ENCODE measurements at places on chromosomes 2 and 18.

- no peak for DNase-seq
These were observed 82.0 kb upstream of the MSH2 start for GRCh38 chr2:47321006-47321405.

- no peak for DNase-seq
These were observed 17.1 kb downstream of the ODC1 start for GRCh38 chr2:10430886-10431622.

GRCh38 chr2:204775766-204776165 is 230.5 kb downstream of the PARD3B start:
- no peak for DNase-seq

DNA sequence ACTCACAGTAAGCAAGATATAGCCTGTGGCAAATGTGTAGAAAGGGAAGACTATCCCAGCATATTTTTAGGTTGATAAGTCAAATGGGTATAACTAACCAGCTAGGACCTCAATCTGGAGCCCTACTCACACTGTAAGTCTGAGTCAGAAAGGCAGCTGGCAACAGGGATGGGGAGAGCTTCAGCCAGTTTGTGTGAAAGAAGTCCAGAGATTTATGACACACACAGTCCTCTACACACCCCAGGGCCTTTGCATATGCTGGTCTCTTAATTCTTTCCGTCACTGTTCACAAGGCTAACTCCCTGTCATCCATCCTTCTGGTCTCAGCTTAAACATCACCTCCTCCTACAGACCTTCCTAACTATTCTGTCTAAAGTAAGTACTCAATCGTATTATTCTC is 5.9 kb upstream of the TCF4 start:
- DNase-seq = no peak

- no peak for DNase-seq
These were observed 226.3 kb downstream of the KIAA1328 start for GRCh38 chr18:37055137-37055802.

DNA sequence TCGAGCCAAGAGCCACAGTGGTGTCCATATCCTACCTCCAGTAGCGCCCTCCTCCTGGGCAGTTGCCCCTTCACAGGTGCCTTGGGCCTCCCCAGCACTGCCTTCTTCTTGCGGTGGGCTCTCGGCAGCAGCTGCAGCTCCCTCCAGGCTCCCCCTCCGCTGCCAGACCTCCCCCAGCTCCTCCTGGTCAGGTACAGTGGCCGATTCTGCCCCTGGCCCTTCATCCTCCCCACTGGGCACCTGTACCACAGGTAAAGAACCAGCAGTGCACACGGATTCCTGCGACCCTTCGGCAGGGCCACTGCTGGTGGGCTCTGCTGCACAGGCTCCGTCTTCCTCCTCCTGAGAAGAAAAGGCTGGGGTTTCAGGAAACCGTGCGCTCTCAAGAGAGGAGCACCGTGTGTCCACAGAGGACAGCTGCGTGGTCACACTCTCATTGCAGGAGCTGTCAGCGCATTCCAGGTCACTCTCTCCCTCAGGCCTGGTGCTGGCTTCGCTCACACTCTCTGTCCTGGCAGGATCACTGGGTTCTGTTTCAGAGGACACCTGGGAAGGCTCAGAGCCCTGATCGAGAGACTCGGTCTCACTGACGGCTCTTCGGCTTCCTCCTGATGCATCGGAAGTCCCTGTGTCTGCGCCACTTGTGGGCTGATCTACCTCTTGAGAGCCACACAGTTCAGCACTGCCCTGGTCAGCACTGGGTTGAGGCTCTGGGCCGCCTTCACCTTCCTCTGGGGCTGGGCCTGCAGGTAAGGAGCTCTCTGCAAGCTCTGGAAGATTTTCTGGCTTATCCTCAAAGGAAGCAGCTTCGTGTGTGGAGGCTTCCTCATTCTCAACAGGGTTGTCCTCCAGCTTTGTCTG is 147.4 kb upstream of the STK17B start:
- no peak for DNase-seq

DNA sequence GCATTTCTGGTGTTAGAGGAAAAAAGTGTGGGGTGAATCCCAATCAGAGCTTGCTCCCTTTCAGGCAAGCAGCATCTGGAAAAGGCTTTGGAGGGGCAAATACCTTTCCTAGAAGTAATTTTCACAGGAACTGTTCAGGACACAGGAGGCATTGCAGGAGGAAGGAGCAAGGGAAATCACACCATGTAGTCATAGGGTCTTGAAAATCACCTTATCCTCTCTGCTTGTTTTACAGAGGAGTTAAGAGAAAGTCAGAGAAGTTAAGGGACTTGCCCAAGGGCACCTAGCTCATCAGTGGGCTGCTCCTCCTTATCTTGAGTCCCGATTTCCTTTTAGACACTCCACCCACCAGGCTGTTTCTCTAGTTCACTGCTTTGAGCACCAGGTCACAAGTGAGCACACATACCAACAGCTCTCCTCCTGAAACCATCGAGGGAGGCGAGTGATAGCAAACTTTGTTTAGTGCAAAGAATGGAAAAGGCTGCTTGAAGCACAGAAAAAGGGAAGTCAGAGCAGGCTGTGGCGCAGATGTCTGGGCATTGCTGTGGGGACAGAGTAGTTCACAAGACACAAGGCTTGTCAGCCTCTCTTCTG is 89.2 kb upstream of the CXCR4 start:
- no peak for DNase-seq

- DNase-seq = no peak
These were observed 52.8 kb upstream of the RAB12 start for GRCh38 chr18:8556424-8556823.

DNA sequence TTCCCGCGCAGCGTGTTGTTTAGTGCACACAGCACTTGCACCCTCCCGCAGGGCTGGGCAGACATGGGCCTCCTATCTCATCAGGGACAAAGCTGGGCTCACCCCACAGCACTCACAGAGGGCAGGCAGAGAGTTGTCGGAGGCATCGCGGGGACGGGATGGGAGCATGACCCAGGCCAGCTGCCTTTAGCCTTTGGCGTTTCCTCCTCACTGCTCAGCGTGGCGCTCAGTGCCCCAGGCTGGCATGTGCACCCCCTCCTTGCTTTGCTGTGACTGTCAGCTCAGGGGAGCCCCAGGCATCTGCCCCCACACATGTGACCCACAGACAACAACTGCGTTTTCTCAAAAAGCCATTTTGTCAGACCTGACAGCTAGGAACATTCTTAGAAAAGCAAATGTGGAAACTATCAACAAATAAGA is 101.1 kb downstream of the RNF144A start:
- no peak for DNase-seq

- no peak for DNase-seq
These were observed 125.8 kb downstream of the OSBPL6 start for GRCh38 chr2:178320011-178320585.

GRCh38 chr2:143965493-143966164 is 554.3 kb downstream of the ZEB2 start:
- DNase-seq = no peak

GRCh38 chr18:3248062-3248657 is 559 bp downstream of the MYL12A start:
- no peak for DNase-seq

DNA sequence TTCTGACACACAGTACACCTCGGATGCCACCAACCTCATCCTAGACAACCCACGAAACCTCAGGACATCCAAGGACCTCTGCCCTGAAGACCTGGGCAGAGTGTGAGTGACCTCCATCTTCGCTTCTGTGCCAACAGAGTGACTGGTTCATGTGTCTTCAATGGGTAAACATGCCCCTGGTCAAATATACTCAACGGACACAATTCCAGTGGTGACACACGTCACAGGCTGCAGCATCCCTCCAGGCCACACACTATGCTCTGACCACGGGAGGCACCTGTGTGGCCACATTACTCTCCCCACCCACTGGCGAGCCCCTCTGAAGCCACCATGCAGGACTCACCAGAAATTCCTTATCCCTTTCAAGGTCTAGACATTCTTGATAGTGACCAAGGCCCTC is 85.2 kb downstream of the GALR1 start:
- no peak for DNase-seq

DNA sequence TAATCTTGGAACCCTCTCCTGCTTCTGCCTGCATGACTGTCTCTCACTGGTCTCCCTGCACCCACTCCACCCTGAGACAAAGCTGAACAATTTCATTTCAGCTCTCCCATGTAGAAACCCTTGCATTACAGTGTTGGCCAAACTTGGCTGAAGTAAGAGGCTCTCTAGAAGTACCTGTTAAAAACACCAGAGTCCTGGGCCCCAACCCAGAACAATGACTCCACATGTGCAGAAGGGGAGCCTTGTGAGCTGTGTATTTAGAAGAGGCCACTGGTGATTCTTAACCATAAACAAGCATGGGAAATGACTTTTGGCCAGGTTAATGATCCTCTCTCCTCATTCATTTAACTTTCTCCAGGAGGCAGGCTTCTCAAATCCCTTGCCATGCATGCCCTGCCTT is 254.8 kb downstream of the SETBP1 start:
- no peak for DNase-seq

DNA sequence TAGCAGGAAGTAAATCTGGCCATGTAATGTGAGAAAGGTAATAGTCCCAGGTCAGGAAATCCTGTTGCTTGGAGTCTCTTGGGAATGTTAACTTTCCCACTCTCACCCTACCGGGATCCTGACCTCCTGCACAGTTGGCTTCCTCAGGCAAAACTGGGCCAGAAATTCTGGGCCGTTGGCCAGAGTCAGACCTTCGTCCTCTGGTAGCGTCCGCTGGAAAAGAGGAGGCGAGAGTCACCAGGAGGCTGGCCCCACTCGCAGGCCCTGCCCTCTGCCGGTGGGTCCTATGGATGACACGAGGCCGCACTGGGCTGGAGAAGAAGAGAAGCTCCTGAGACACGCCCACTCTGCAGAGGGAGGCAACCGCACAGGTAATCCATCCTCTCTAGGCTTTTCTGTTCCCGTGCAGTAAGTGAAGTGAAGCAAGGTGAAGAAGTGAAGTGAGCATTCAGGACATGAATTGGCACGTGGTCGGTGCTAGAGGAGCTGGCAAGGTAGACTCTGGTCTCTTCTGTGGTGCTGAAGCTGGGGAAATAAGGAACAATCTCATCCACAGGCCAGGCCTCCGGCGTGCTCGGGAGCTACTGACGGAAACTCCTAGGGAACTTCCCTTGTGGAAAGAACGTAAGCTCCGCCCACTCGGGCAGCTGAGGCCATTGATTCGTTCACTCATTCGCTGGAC is 182.7 kb upstream of the GLI2 start:
- no peak for DNase-seq

DNA sequence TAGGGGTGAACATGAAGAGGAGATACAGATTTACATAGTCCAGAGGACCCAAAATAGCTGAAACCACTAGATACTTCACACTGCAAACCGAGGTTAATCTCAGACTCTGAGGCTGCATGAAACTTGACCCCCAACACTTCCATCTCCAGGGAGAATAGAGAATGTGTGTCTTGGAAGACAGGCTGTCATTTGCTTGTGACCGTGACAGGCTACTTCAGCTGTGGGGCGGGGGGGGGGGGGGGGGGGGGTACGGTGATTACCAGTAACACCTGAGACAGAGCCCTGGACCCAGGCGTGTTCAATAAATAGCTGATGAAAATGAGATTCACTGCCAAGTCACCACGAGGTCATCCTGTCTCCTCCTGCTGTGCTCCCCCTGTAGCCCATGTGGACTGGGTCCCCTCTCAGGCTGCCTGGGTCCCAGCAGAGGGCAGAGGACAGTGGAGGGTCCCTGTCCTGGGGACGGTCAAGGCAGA is 5.7 kb upstream of the KLHL29 start:
- no peak for DNase-seq

GRCh38 chr18:76274468-76275289 is 220.4 kb downstream of the ZNF516 start:
- no peak for DNase-seq

DNA sequence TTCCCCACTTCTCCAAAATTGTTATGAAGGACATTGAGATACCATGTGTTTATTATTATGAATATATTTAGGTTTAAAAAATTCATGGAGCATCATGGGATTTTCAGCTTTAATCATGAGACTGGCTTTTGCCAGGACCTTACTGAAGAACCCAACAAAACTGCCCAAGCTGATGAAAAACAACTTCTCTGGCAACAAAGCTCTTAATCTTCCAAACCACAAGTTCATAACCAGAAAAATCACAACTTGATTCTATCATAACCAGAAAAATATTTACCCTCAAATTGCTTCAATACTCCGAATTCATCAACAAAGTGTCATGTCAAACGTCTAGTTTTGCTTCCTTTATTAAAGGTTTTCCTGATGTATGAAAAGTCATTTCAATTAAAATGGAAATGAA is 971.8 kb upstream of the ACVR2A start:
- DNase-seq = no peak

GRCh38 chr2:112757265-112757664 is 7.1 kb downstream of the CKAP2L start:
- no peak for DNase-seq

- DNase-seq = no peak
These were observed 56.1 kb downstream of the CNTNAP5 start for GRCh38 chr2:124081154-124081716.

DNA sequence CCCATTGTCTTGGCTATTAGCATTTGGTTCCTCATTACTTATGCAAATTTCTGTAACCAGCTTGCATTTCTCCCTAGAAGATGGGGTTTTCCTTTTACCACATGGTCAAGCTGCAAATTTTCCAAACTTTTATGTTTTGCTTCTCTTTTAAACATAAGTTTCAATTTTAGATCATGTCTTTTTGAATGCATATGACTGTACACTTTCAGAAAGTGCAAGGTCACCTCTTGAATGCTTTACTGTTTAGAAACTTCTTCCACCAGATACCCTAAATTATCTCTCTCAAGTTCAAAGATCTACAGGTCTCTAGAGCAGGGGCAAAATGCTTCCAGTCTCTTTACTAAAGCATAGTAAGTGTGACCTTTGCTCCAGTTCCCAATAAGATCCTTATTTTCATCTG is 837.6 kb upstream of the NXPH2 start:
- no peak for DNase-seq

GRCh38 chr2:165575044-165575615 is 105.6 kb downstream of the CSRNP3 start:
- DNase-seq = no peak

DNA sequence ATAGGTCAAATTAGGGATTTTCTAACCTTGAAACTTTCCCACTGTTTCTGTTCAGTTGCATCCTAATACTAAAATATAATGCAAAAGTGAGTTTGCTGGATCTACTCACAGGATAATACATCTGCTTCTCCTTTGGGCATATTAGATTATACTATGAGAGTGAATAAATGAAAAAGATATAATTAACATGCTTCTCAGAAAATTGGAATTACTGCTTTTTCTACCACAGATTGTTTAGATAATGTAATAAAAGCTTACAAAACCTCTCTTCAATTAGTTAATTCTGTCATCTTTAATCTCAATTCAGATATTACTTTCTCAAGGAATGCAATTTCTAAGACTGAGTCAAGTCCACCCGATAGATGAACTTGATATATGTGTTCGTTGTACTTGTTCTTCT is 1077.2 kb upstream of the CDH2 start:
- DNase-seq = no peak
